ENCODE measurements at places on chromosomes 12 and 14.

DNA sequence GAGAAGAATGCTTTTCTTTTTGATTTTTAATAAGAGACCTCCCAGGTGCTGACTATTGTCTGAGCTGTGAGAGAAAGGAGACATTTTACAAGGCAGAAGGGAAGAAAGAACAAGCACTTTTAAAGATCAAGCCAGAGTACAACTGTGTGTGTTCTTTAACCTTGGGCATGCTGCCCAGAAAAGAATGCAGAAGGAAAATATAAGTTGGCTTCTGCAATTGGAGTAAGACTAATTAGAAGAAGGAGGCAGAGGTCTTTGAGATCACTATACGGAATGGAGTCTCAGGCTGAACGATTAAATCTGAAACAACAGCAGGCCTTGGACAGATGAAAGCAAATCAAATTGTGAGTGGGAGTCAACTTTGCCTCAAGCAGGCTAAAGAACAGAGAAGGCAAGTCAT lies 230.5 kb downstream of the ATP23 start:
- DNase-seq: no peak

GRCh38 chr12:77916276-77916675 lies 85.6 kb downstream of the NAV3 start:
- DNase-seq: no peak

- no peak for DNase-seq
These were observed 559 bp upstream of the CKAP4 start for GRCh38 chr12:106248312-106248845.

DNA sequence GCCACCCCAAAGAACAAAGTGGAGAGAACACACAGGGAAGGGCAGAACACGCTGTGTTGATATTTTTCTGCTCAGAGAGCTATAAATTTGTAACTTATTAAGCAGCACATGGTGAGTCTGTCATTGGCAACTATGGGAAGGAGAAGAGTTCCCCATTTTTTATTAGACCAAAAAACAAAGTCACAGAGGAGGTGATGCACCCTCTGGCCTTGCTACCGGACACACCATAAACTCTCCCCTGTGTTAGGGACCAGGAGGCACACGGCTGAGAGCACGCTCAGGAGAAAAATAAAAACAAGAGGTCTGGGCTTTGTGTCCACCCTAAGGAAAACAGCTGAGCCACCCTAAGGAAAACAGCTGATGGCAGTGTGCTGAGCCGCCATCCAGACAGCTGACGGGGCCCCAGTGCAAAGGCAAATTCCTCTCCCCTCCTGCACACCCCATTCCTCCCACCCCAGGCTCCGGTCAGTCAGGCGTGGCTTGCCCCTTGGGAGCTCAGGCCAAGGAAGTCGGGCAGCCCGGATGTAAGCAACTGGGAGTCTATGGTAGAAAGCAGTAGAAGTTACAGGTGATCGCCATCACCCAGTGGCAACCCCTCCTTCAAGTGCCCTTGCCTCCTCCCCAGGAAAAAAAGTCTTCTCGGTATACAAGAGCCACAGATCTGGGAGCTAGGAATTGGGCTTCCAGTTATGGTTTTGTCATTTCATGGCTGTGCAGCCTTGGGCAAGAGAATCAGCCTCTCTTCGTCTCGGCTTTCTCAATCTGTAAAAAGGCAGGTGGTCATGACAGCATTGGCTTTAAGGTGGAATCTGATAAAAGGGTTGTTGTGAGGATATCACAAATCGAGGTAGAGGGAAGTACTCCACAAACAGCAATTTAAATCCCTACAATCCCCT lies 2.4 kb downstream of the PXN start:
- no peak for DNase-seq

DNA sequence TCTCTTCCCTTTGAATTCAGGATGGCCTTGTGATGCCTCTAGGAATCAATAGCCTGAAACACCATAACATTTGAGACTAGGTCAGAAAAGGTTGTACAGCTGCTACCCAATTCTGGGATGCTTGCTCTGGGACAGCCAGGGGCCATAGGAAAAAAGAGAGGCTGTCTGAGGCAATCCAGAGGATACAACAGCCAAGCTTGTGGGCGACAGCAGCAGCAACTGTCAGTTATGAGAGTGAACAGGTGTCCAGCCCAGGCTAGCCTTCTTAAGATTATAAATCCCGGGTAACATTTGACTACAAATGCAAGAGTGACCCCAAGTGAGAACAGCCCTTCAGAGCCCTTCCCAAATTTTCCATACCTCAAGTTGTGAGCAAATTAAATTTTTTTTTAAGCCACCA lies 11.1 kb downstream of the DCN start:
- DNase-seq: no peak

- DNase-seq: no peak
These were observed 32.8 kb downstream of the DUSP16 start for GRCh38 chr12:12529783-12530421.

DNA sequence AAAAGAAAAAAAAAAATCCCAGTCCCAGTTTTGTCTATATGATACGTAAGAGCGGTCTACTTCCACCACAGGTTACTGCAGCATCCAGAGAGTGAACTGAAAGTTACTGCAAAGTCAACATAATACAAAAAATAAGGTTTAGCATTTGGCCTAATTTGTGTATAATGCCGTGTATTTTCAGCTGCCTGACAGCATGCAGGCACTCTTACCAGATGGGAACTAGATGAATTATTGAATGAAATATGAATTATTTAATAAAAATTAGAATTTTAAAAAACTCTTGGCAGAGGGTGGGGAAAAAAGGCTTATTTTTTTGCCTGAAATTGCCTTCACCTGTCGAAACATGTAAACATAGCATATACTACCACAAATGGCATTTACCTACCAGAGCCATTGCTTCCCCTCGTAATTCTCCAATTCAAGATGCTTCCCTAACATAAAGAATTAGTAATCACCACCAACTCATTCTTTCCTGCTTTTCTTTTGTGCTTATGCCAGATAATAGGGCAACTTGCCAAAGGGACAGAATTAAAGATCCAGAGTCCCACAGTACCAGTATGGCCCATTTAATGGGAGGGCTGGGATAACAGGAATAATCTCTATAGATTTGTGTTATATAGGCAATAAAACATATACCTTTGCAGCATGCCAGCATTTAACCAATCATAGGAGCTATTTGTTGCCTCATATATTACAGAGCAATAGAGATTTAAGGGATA lies 31.1 kb downstream of the ATF7 start:
- DNase-seq: no peak

- DNase-seq: no peak
These were observed 94.1 kb downstream of the SLC8A3 start for GRCh38 chr14:70094631-70095030.

GRCh38 chr14:69298131-69299071 lies 38.4 kb downstream of the GALNT16 start:
- DNase-seq: no peak

GRCh38 chr14:92655419-92656201 lies 92.8 kb downstream of the LGMN start:
- no peak for DNase-seq

DNA sequence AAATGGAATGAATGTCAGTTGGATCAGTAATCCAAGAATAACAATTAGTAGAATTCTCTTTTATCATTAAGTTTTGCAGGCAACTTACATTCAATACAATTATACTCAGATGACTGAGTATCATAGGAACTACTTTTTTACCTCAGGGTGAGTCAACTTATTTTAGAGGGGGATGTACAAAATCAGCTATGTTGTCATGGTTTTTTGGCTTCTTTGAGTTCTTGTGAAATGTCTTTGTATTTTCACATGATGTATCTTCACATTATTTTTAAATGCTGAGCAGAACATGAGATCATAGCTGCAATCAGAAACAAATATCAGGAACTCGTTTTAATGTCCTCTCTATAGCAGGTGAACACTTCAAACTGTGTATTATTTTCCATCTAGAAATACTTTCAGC lies 65.3 kb upstream of the PTPRR start:
- no peak for DNase-seq

GRCh38 chr12:26825459-26826016 lies 7.5 kb downstream of the ITPR2 start:
- no peak for DNase-seq

DNA sequence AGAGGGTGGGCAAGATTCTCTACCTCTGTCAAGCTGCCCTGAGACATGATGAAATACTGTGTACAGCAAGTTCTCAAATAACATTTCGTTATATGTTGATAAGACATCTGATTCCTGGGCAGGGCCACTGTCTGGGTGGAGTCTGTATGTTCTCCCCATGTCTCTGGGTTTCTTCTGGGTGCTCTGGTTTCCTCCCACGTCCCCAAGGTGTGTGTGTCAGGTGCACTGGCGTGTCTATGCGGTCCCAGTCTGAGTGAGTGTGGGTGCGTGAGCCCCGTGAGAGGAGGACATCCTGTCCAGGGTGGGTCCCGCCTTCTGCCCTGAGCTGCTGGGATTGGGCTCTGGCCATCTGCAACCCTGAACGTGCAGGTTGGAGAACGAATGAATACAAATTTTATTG lies 29.6 kb downstream of the KCTD10 start:
- DNase-seq: no peak

All from CD4-positive, alpha-beta T cell treated with Interleukin-15 for 4 hours (primary cell).